Fibroblast of the aortic adventitia (primary cell): ENCODE measurements at places on chromosomes 2 and 18.

DNA sequence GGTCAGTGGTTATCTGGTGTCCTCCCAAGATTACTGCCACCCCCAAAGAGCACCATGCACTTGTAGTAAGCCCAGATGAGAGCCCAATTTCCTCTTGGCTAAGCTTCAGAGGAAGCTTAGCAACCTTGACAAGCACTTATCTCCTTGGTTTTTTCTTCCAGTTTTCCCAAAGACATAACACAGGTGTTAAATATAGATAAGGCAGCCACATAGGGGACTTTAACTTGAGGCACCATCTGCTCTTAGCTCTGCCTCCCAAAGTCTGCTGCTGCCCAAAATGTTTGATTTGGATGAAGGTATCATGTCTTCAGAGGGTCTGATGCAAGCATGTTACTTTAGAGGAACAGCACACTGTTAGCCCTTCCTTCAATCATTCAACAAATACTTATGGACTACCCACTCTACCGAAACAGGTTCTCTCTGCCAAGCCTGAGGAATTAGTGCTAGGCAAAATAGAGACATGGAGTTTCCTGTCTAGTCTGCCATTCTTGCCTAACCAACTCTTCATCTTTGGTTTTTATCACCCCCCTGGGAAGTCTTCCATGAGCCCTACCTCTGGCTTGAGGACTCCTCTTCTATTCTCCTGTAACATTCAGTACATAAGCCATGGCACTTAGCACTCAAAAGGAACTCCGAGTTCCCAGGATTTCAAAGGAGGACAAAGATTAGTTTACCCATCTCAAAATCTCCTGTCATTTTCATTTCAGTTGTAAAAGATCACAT is 73.7 kb downstream of the SP3 start:
- no peak for DNase-seq

GRCh38 chr2:95372845-95373244 is 29.7 kb upstream of the FAHD2A start:
- no peak for DNase-seq

DNA sequence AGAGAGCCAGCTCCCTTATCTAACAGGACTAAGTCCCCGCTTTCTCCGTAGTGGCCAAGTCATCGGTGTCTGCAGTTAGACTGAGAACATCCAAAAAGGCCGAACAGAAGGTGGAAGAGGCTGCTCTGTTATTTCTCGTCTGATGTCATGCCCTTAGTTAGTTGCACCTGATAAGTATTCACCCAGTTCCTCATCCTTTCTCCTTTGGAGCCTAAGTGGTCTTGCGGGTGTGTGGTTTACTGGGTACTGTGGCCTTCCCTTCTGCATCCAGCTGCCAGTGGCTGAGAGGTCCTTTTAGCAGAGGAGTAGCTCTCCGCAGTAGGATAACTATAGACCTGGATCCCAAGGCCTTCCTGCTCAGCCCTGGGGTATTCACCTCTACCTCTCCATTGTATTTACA is 211.6 kb downstream of the BCL2 start:
- no peak for DNase-seq

GRCh38 chr2:149098701-149099100 is 60.2 kb downstream of the LYPD6B start:
- peak; percentile 7 for DNase-seq

DNA sequence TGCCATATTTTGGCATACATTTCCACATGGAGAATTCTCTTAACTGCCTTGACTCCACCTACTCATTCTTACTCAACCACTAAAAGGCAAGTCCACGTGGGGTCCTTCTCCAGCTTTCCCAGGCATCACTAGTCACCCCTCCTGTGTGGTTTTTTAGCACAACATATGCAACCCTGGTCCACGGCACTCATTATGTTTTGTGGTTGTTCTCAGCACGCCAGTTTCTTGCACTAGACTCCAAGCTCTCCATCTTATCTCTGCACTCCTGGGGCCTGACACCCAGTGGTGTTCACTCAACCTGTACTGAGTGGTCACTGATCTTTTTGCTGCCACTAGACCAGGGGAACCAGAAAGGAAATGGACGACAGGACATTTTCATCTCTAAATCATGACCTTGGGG is 18.0 kb downstream of the MARCHF4 start:
- peak; percentile 37 for DNase-seq

DNA sequence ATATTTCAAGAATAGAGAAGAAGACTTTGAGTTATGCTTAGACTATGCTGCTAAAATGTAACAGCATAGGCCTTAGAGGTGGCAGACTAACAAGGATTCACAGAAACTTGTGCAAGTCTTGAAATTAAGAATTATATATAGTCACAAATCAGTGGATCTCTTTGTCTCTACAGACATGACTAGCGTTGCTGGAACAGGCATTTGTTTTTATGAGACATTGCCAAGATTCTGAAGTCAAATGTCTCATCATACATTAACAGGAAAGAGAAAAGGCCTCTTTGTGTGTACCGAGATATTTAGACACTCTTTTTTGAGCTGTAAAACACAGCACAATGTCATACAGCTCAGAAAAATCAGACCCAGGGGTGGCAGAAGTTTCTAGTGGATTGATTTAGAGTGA is 207.1 kb downstream of the TMX3 start:
- peak; percentile 49 for DNase-seq

- no peak for DNase-seq
Observed at GRCh38 chr18:38789141-38789540, 1223.5 kb upstream of the CELF4 start.

GRCh38 chr2:212384027-212384426 is 154.6 kb downstream of the ERBB4 start:
- no peak for DNase-seq

GRCh38 chr2:45622336-45623075 is 11.4 kb upstream of the SRBD1 start:
- DNase-seq, result no peak

- peak; percentile 59 for DNase-seq
Observed at GRCh38 chr2:227860221-227860641, 11.2 kb upstream of the DAW1 start.

GRCh38 chr2:9205486-9205885 is 1.1 kb upstream of the ASAP2 start:
- no peak for DNase-seq

DNA sequence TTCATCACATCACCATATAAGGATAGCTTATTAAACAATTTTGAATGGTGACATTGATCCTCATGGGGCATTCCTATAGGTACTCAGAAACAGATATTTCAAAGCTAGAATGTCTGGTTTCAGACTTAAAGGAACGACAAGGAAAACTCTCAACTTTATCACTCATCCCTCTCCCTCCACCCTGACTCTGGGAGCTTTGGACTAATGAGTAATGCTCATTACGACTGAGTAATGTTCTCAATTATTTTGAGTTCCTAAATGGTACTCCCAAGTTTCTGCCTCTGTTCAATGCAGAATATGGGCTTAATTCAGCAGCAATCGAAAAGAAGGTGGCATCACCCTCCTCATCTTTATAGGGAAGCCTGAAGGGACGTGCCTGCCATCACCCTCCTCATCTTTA is 43.4 kb downstream of the RFX8 start:
- DNase-seq, result no peak

GRCh38 chr2:2410987-2411386 is 79.9 kb upstream of the MYT1L start:
- no peak for DNase-seq

- no peak for DNase-seq
Observed at GRCh38 chr2:221134718-221135117, 437.4 kb downstream of the EPHA4 start.

DNA sequence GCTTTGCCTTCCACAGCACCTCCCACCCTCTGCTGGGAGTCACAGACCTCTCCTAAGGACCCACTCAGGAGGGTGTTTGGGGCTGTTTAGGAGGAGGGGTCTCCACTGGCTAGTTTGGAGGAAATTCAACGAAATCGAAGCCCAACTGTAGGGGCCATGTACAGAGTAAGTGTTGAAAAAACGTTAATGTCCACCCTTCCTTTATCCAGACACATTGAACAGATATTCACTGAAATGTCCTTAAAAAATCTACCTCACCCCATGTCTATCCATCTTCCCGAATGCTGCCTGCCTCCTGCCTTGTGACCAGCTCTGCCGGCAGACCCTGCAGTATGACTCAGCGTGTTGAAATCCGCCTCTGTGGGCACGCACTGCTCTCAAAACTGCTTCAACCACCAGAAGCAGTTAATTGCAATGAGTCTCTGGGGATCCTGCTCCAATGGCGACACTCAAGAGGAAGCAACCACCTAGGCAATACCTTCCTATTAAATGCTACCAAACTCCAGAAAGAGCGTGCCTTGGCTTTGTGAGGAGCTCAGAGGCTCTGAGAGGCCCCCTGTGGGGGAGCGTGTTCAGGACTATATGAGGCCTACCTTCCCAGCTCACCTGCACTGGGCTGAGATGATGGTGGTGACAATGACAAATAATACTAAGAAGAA is 61.4 kb upstream of the RTN4 start:
- DNase-seq, result peak; percentile 90

DNA sequence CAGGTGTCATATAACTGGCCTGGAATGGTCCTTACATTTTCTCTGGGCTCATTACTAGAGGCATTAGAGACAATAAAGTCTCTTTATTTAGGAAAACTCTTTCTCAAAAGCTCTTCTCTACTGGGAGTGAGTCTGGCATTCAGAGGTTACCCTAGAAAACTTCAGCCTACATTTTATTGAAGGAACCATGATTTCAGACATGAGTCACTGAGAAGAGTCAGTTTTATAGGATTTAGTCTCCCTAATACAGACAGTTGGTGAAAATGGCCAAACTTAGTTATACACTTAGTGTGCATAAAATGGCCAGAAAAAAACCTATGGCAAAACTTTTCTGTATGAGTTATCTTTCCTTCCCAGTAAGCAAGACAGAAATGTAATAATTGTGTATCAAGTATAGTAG is 689.4 kb downstream of the ZEB2 start:
- no peak for DNase-seq

GRCh38 chr2:39781697-39782096 is 2.6 kb upstream of the THUMPD2 start:
- DNase-seq, result no peak

GRCh38 chr2:39625927-39626270 is 39.8 kb upstream of the TMEM178A start:
- DNase-seq, result no peak

DNA sequence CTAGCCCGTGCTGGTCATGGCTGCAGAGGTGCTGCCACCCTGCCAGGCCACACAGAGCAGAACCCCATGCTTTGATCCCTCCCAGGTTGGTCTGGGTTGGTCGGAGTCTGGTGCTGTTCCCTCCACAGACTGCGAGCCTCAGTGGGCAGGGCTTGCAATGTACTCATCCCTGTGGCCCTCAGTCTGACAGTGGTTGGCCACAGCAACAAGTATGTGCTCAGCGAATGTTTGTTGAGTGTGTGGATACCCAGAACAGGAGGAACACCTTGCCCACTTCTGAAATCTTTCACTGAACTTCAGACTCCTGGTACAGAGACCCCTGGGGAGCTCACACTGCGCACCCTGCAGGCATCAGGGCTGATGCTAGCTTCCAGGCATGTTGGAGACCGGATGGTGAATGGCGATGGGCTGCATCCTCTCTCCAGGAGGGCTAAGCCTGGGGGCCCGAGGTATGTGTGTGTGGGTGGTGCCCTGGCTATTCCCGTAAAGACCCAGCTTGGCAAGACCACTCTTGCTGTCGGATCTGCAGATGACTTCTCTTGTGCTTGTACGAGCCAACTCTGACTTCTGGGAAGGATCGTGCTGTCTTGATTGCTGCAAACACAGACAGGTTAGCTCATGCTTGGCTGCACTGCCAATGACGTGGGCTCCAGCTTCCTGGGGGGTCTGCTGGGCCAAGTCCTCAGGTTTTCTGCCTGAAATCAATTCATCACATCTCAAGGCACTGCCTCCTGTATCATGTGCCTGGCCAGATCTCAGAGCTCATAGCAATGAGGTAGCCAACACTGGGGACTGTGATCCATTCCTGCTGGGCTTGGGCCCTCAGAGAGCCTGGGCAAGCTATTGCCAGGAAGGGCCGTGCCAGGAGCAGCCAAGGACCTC is 43.7 kb downstream of the RHOB start:
- DNase-seq, result peak; percentile 97

DNA sequence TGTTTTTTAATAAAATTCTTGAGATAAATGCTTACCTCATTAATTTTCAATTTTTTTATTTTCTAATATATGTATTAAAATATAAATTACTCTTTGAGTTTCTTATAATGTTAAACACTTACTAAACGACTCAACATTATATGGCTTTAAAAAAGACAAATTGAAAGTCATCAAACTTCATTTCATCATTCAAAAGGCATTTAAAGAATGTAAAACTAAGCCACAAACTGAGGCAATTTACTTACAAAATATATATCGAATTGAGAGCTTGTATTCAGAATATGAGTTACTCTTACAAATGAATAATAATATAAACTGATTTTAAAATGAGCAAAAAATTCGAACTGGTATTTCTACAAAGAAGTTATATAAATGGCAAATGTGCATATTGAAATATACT is 1262.2 kb upstream of the PIK3C3 start:
- DNase-seq, result no peak

DNA sequence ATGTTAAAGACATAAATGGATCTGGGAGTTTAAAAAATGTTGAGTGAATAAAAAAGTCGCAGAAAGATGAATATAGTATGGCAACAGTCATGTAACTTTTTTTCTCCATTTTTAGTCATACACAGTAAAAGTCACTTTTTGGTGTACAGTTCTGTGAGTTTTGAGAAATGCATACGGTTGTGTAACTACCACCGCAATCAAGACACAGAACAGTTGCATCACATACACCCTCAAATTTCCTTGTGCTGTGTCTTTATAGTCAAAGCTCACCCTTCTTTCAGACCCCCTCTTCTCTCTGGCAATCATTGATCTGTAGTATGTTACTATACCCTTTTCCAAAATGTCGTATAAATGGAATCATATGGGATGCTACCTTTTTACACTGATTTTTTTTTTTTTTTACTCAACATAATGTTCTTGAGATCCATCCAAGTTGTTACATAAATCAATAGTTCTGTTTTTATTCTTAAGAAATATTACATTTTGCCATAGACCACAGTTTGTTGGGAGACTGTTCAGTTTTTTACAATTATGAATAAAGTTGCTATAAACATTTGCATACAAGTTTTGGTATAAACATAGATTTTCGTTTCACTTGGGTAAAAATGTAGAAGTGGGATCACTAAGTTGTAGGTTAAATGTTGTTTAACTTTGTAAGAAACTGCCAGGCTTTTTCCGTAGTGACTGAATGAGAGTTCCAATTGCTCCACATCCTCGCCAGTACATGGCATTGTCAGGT is 35.4 kb upstream of the AGFG1 start:
- no peak for DNase-seq

DNA sequence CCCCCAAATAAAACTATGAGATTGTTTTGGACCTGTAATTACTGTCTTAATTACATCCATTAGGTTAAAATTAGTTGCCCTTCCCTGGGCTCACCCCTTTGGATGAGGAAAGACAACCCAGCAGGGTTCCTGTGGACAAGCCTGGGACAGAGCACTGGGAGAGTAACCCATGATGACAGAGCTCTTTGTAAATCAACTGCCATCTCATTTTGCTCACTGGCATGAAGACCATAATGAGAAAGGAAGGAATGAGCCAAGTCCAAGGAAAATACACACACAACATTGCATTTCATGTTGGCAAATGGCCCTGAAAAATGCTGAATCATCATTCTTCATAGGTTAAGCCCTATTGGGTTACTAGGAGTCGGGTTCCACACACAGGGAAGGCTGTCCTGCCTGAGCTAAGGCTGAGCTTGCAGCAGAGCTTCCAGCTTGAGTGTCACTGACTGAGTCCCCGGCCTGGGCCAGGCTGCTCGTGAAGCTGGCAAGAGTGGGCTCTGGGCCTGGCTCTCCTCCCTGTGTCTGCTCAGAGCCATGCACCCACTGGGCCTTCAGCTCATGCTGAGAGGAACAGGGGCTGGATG is 94.1 kb upstream of the ACAA2 start:
- peak; percentile 24 for DNase-seq

GRCh38 chr2:30956995-30957394 is 149.7 kb upstream of the CAPN13 start:
- DNase-seq, result peak; percentile 32

GRCh38 chr2:15782009-15782751 is 158.2 kb upstream of the MYCN start:
- DNase-seq, result no peak
